Activated naive CD4-positive, alpha-beta T cell treated with Interleukin-2 at 50 U/mL for 16 hours (primary cell): ENCODE measurements at places on chromosomes 7 and 10.

GRCh38 chr10:108791794-108792474, 1131.4 kb downstream of the XPNPEP1 start:
- no peak for DNase-seq

- DNase-seq: no peak
Measured at GRCh38 chr7:38535073-38535472, 96.1 kb downstream of the AMPH start.

- DNase-seq: no peak
Measured at GRCh38 chr7:44964384-44964830, 14.4 kb downstream of the MYO1G start.

DNA sequence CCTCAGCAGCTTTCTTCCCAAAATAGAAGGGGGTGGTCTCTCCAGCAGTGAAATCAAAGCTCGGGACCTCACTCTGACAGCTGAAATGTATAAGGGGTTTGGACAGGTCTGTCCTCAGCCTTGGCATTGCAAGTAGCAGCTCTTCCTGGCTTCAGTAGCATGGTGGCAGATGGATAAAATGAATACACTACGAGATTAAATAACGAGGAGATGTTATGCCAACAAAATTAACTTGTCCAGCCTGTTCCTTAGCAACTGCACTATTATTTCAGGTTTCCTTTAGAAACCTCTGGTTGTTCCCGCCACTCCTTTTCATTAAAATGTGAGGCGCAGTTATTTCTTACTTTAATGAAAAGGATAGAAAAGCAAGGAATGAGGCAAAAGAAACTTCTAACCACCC, 24.9 kb downstream of the PRLHR start:
- no peak for DNase-seq

GRCh38 chr7:111329367-111330234, 232.7 kb downstream of the IMMP2L start:
- no peak for DNase-seq

GRCh38 chr10:27959093-27959715, 39.7 kb downstream of the ODAD2 start:
- no peak for DNase-seq

- no peak for DNase-seq
Measured at GRCh38 chr7:14021069-14021468, 31.6 kb upstream of the ETV1 start.

GRCh38 chr7:93036149-93036640, 81.6 kb downstream of the SAMD9 start:
- no peak for DNase-seq
